Motor neuron (in vitro differentiated cells): ENCODE measurements at places on chromosomes 4 and X. TPM values are rescaled to one million over a fixed set of nuclear protein-coding genes. Genes with fewer than 3 reads are reported as not detected.

STK26 gene
- total RNA-seq = 10.3 and 11.4 TPM in 2 replicates

GRCh38 chr4:2068198-2068470, 9.0 kb downstream of the NAT8L start:
- ATAC-seq = no peak

HNRNPD gene
- total RNA-seq = 139 and 143 TPM in 2 replicates

GRCh38 chr4:74884266-74884665, 48.6 kb upstream of the PARM1 start:
- no peak for ATAC-seq

GRCh38 chrX:7647831-7648230, 195.1 kb upstream of the VCX start:
- no peak for ATAC-seq

- ATAC-seq = no peak
Measured at GRCh38 chr4:41006141-41006540, 208.2 kb downstream of the APBB2 start.

MAGEC2 gene
- total RNA-seq = 0.05 and 0.19 TPM in 2 replicates

- ATAC-seq = no peak
Measured at GRCh38 chr4:6391852-6392188, 80.6 kb downstream of the PPP2R2C start.

SLC10A4 gene
- 2.0 and 2.1 TPM in 2 replicates for total RNA-seq

FUNDC1 gene
- 33.5 and 34.3 TPM in 2 replicates for total RNA-seq

DDX53 gene
- not detected in 2 replicates for total RNA-seq

DNA sequence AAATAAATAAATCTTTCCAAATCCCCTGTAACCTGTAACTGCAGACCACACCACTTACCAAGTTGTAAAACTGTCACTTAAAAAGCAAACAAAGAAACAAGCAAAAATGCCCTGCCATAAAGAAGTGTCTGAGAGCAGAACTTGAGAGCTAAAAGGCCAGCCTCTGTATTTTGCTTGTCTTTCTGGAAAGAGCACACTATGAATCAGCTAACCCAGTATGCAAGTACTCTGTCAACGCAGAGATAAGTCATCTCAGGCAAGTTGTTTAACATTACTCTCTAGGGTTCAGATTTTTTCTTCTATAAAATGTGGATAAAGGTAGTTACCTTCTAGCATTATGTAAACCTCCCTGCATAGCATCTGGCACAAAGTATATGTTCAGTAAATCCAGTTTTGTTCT, 134.8 kb downstream of the HS3ST1 start:
- no peak for ATAC-seq
